ENCODE measurements at places on chromosomes 4 and X.

DNA sequence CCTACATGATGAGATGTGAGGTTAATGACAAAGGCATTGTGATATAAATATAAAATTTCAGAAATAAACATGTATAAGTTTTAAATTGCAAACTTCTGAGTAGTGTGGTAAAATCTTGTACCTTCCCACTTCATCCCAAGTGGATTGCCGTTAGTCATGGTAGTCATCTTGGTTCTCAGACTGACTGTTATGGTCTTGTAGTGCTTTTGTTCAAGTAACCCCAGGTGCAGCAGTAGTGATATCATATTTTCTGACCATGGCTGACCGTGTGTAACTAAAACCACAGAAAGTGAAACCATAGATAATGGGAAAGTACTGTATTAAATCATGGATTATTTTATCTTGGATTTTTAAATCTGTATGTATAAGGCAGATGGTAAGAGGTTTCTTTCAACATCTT is 74.8 kb upstream of the SLIT2 start:
- no peak for DNase-seq

- no peak for DNase-seq
Measured at GRCh38 chrX:153593811-153594500, 5.0 kb downstream of the CCNQ start.

DNA sequence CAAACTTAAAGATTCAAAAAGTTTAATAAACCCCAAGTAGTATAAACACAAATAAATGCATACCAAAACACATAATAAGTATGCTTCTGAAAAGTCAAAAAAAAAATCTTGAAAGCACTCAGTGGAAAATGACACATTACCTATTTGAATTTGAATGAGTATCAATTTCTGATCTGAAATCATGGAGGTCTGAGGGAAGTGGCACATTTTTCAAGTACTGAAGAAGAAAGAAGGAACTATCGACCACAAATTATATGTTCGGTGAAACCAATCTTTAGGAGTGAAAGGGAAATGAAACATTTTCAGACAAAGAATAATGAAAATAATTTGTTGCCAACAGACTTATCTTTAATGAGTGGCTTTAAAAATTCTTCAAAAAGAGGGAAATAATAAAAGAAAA is 12.1 kb upstream of the F9 start:
- DNase-seq = no peak

GRCh38 chrX:118644378-118644777 is 83.0 kb upstream of the IL13RA1 start:
- peak; percentile 2 for DNase-seq

DNA sequence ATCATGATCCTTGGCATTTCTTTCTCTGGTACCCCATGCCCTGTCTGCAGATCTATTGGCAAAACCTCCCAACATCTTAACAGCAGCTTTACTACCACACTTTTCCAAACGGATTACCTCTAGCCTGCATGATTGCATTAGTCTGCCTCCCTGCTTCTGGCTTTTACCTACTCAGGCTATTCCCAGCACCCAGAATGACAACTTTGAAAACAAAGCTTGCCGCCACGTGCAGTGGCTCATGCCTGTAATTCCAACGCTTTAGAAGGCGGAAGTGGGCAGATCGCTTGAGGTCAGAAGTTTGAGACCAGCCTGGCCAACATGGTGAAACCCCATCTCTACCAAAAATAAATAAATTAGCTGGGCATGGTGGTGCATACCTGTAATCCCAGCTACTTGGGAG is 60.2 kb downstream of the UBE2K start:
- no peak for DNase-seq

DNA sequence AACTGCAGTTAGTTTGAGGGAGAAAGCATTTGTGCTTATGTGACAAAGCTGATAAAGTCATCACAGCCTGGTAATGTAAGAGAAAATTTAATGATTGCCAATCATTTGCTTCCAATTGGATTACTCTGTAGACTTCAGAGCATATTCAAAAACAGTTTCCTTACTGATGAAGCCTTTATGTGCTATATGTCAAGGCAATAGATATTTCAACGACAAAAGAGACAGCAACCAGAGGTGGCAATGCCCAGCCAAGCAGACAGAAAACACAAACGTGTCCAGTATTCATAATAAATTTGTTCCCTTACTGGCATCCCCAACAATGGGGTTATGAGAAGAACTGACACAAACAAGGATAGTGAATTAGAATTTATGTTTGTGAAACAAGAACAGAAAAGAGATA is 1840.3 kb upstream of the PCDH7 start:
- DNase-seq = no peak

DNA sequence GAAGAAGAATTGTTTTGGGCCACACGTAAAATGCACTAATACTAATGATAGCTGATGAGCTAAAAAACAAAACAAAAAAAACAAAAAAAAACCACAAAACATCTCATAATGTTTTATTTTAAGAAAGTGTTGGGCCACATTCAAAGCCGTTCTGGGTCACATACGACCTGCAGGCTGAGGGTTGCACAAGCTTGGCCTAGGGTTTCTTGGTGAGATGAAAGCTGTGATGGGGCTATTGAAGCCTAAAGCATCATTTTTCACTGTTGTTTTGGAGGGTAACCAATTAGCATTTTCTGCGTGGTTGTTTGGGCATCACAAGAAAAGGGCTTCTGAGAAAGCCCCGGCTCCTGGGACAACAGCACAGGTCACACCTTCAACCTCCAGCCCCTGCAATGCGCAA is 42.5 kb upstream of the ZNF157 start:
- peak; percentile 5 for DNase-seq

- no peak for DNase-seq
Measured at GRCh38 chr4:86942185-86942666, 7.4 kb downstream of the AFF1 start.

DNA sequence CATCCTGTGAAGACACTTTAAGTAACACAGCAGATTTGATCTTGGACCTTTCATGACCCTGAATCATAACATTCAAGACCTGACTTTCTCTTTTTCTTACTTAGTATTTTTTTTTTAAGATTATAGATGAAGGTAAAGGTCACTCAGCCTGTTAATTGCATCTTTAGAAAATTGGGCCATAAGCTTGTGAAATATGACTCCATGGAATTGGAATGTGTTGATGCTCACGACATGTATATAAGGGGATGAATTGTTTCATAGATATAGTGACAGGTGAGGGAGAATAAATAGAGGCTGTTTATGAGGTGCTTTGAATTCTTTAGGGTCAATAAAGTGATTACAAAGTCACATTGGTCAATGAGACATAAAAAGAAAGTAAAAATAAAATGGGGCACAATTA is 27.7 kb upstream of the HS3ST1 start:
- DNase-seq = no peak

GRCh38 chrX:2691543-2692220 is 587 bp downstream of the CD99 start:
- no peak for DNase-seq

GRCh38 chr4:142413485-142413884 is 432.6 kb downstream of the INPP4B start:
- no peak for DNase-seq

DNA sequence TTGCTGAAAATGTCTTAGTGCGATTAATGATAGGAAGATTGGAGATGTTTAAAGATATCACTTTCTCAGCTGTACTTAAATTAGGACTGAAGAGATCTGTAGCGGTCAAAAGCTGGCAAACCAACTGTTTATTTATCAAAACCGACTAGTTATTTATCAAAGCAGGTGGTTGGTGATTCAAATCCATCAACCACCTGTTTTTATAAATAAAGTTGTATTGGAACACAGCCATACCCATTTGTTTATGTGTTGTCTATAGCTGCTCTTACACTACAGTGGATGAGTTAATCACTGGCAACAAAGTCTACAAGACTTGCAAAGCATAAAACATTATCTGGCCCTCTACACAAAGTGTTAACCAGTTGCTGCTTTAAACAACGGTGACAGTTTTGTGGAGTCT is 76.8 kb downstream of the IL15 start:
- DNase-seq = no peak

DNA sequence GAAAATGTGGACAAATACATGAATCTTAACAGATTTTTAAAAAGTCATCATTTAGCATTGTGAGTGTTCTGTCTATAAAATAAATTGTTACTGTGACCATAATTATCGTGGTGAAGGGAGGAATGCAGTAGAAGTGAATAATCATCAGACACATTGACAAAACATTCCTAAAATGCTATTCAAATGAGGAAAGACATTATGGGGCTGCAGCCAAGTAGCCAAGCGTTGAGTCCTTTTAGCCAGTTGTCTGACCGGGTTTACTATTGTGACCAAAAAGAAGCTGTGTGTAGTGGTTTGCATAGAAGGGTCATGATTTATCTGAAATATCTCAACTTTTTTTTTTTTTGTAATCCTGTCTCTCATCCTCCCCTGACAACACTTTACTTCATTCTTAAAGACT is 19.5 kb downstream of the WWC2 start:
- no peak for DNase-seq

GRCh38 chr4:170323623-170324022 is 233.9 kb upstream of the AADAT start:
- DNase-seq = no peak

GRCh38 chr4:22237846-22238494 is 277.9 kb downstream of the ADGRA3 start:
- no peak for DNase-seq
